ENCODE measurements at places on chromosomes 13 and 19.

DNA sequence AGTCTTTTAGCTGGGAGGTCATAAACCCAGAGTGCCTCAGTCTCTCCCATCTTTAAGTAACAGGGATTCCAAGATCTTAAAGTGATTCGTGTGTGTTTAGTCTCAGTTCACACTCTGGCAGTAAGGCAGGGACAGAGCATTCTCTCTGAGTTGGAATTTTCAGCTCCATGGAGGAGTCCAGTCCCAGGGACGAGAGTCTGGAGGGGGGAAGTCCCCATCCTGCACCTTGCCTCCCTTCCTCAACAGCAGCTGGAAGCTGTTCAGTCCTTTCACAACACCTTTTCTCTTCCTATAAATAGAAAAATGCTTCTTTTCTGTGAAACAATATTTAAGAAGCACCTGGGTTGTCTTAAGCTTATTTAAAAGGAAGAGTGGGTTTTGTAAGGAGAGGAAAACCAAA lies 82.0 kb downstream of the KLF5 start:
- no peak for DNase-seq

GRCh38 chr19:28553005-28553404 lies 659.9 kb downstream of the UQCRFS1 start:
- DNase-seq, result no peak

DNA sequence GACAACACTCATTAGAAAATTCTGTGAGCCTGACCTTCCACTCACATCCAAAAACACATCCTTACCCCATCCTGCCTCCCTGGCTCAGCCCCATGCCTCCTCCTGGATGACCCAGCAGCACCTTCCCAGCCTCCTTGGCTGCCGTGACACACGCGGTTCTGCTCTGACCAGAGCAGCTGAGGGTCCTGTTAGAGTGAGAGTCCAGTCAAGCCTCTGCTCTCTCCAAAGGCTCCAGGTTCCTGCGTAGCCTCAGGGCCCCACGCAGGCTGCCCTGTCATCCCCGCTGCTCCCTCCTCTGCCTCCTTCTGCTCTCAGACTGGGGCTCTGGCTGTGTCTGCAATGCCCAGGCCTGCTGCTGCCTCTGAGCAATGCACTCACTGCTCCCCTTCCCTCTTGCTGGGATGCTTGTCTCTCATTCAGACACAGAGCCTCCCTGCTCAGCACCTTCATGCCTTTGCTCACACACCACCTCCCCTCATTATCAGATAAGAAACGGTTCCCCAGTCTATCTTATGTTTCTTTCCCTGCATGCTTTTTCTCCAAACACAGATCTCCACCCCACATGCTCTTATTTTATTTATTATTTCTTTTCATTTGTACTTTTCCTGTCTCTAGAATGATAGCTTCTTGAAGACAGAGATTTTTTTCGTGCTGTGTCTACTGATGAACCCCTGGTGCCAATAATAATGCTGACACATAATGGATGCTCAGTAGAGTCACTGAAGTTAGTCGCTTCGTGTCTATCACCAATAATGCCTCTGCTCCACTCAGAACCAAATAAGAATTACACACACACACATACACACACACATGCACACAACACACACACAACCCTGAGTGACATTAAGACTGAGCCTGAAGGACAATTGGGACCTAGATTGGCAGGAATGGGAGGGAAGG lies 10.2 kb upstream of the SIGLEC6 start:
- DNase-seq, result no peak

GRCh38 chr19:23440791-23441190 lies 45.5 kb upstream of the ZNF91 start:
- no peak for DNase-seq

- DNase-seq, result no peak
Observed at GRCh38 chr19:9891609-9892373, 44.5 kb downstream of the OLFM2 start.

DNA sequence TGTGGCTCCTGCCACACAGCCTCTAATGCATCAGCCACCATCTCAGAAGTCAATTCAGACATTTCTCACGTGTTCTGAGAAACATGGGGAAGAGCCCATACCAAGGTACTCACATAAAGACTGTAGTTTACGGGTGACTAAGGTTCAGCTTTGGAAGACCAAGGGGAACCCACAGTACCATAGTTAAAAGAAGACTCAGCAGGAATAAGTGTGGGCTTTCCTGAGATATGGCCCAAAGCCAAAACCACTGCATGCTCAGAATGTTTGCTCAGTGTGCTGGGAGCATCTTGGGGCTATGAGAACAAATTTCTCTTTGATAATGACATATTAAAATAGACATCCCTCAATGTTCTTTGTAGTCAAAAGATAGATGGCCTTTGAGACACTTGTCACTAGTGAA lies 283.8 kb downstream of the DCT start:
- peak; percentile 35 for DNase-seq

- no peak for DNase-seq
Observed at GRCh38 chr13:80548915-80549314, 208.0 kb upstream of the SPRY2 start.

DNA sequence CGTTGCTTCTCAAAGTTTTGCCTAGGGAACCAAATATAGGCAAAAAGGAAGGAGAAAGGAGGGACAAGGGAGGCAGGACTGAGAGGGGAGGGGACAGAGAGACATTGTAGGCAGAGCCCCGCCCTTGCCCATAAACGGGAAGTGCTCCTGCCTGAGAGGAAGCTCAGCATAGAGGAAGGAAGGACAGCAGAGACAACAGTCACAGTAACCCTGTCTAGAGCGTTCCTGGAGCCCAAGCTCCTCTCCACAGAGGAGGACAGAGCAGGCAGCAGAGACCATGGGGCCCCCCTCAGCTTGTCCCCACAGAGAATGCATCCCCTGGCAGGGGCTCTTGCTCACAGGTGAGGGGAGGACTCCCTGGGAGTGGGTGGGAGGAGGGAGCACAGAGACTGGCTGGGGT lies at the start of gene CEACAM21:
Gene CEACAM21 (plus strand): TSS at position 169 of the 400 bp plus-strand sequence. CDS start 109 bp downstream, at position 278.
- no peak for DNase-seq

DNA sequence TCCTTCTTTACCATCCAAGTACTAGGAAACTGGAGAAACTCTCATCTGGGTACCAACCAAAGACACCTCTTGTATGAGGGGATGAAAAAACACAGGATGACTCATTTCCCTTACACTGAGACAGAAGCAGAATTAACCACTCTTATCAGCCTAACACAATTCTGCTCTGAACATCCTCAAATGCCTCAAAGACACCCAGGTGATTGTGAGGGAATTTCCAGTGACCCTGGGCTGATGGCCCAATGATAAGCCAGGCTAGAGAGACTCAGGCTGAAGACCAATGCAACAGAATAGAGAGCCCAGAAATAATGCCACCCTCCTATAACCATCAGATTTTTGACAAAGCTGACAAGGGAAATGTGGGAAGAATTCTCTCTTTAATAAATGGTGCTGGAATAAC lies 7.0 kb downstream of the ZNF737 start:
- DNase-seq, result no peak

- DNase-seq, result no peak
Observed at GRCh38 chr19:55344444-55344843, 4.8 kb downstream of the KMT5C start.

DNA sequence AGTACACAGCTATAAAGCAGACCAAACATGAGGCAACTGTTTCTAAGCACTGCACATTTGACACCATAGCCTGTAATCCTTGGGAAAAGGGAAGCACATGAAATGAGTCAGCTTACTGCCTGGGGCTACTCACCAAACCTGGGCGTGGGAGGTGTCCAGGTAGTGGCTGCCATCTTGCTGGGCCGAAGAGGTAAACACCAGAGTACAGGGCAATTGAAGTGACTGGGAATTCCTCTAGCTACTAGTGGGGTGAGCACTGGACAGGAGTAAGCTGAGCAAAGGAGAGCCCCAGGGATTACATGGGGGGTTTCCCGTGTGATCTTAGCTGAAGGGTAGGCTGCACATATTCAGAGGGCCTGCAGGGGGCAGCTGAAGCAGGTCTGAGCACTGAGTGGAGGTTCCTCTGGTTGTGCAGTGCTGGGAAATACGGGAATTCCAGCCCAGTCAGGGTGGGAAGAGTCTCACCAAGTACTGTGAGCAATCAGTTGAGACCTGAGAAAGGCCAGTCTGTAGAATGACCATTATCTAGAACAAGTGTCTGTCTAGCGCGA lies 140.5 kb downstream of the SLC7A1 start:
- DNase-seq, result no peak

DNA sequence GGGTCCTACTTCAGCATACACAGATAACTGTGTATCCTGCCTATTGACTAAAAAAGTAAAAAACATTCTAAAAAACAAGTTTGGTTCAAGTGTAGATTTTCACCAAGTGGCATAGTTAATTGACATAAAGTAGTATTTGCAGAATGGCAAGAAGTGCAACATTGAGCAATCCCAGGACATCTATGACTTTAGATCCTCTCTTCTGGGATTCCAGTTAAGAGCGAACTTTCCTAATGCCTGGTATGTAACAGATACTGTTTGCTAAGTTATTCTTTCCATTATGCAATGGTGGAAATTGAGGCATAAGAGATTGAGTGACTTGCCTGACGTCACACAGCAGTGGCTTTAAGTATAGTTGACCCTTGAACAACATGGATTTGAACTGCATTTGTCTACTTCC lies 96.1 kb downstream of the ZMYM2 start:
- no peak for DNase-seq

- no peak for DNase-seq
Observed at GRCh38 chr13:43289470-43290255, 266.3 kb downstream of the DNAJC15 start.

GRCh38 chr13:31431722-31432137 lies 232.0 kb downstream of the B3GLCT start:
- DNase-seq, result no peak

DNA sequence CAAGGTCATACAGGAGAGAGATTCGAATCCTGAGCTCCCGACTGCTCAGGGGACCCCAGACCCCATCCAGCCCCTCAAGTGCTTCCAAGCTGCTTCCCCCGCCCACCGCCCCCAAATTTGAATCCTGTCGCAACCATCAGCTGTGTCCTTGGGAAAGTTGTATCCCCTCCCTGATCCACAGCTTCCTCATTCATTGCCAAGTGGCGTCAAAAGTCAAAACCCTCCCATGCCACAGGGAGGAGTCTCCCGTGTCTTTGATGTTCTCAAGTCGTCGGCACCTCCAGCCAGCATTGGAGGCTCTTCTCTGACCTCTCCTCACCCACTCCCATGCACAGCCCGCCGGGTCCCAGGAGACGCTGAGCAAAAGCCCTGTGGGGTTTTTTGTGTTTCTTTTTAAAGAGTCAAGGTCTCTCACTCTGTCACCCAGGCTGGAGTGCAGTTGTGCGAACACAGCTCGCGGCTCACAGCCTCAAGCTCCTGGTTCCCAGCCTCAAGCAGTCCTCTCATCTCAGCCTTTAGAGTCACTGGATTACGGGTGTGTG lies 2.8 kb upstream of the IFI30 start:
- no peak for DNase-seq

DNA sequence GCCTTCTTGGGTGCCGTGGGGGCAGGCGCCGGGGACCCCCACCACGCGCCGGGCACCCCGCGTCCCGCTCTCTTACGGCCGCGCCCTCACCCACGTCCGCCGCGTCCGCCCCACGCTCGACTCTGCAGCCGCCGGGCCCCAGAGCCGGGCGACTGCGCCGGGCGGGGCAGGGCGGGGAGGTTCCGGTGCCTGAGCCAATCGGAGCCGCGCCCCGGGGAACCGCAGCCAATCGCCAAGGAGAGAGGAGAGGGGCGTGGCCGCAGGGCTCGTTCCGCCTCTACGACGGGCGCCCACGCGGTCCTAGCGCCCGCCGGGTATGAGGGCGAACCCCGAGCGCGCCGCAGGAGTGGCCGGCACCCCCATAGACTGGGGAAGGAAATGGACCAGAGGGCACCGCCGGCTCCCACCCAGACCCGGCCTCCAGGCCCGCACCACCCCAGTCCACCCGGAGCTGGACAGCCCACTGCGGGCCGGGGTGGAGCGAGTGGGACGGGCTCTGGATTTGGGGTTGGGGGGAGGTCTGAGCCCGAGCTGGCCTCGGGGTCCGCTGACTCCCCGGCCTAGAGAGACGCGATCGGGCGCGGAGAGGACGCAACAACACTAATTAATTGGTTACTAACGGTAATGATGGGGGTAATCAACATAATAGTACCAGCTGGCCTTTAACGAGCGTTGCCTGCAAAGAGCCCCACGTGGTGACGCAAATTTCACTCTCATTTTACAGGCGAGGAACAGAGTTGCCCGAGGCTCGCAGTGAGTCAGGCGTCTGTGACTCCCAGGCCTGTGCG lies at the start of gene MFSD12:
Gene MFSD12 (minus strand): TSS at position 126 of the 788 bp plus-strand sequence. CDS start 183 bp downstream, outside the sequence.
- DNase-seq, result peak; percentile 86

Measured in amniotic stem cell (primary cell).